ENCODE measurements at places on chromosomes 5 and 9.

DNA sequence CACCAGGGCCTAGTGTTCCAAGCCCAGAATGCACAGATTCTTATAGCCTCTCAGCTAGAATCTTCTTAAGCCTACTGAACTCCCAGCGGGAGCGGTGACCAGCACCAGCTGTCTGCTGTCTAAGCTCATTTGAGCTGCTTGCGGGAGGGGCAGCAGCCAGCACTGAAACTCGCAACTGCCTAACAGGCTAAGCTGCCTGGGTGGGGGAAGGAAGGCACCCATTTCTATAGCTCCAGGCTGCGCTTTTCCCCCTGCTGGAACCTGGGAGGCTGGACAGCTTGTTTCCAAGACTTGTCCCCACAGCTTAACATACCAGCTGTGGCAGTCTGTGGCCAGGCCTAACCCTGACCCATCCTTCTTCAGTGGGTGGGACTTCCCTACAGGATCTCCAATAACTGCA, 512.9 kb downstream of the EFNA5 start:
- no peak for DNase-seq

GRCh38 chr9:132008184-132008803, 71.4 kb downstream of the MED27 start:
- no peak for DNase-seq

GRCh38 chr9:101530076-101530711, 3.5 kb upstream of the RNF20 start:
- DNase-seq: no peak

- DNase-seq: no peak
Observed at GRCh38 chr9:108599571-108599970, 256.2 kb downstream of the ACTL7B start.

DNA sequence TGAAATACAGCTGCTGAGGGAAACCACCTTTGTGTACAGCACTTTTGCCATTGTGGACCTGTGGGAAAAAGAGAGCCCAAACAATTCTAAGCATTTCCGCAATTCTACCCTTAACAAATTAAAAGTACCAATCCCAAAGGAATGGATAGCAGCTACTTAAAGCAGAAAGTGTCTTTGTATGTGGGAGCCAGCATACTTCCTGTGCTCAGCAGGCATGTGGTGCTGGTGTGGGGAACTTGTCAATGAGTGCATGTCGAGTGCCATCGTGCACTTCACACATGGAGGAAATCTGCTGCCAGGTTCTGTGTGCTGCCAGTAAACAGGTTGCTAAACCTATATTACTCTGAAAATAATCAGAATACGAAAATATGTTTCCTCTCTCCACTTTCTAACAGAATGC, 399.0 kb downstream of the LRRC70 start:
- no peak for DNase-seq

- DNase-seq: no peak
Observed at GRCh38 chr5:14449052-14449661, 132.4 kb upstream of the OTULINL start.

- peak; percentile 26 for DNase-seq
Observed at GRCh38 chr5:66171349-66172344, 27.5 kb downstream of the SREK1 start.

GRCh38 chr9:12739014-12739652, 35.7 kb upstream of the LURAP1L start:
- DNase-seq: no peak

DNA sequence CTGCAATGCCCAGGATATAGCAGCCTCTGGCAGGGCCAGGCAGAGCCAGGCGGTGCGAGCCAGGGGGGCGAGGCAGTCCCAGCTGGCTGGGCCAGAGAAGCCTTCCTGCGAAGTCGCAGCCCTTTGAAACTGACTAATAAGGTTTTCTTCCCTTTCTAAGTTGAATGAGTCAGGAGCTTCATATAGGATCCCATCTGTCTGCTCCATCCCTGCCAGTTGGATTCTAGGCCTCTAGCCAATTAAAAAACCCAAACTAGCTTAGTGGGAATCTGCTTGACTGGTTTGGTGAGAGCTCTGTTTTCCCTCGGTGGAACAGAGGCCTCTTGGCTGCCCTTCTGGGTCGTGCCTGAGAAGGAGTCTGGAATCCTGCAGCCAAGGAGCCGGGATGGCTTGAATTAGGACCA, 70.1 kb upstream of the RAPGEF1 start:
- DNase-seq: peak; percentile 78

DNA sequence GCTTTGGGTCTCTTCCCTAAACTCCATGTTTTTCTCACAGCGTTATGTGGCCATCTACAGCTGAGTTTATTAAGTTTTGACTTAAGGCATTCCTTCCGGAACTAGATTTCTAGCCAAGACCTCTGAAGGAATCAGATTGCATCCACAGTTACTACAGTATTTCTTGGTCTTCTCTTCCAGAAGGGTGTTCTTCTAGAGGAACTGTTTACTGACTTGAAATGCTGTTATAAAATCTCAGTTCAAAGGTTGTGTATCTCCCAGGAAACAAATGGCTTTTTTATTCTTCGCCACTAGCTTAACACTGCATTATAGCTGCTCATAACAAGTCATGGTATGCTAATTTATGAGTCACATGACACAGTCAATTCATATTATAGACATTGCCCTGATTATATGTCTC, 55.3 kb upstream of the RAD23B start:
- no peak for DNase-seq

DNA sequence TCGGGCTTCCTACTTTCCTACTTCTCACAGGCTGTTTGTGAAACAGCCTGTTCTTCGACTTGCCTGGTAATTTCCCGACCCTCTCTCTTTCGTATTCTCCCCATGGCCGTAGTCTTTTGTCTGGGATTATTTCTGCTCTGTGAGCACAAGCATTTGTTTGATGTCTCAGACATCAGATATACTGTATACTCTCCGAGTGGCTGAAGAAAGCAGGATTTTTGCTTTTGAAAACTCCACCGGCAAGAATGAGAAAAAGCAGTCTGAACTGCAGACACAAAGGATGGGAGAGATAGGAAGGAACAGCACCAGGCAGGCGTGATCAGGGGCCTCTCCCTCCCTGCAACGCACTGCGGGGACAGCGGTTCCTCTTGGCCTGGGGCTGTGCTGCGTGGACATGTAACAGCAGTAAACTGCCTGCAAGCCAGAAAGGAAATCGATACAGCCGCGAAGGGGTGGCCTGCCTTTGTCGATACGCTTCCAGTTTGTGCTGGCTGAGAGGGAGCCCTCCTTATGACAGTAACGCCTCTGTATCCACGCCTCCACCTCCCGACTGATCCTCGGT, 313.9 kb upstream of the TLE4 start:
- DNase-seq: no peak

- DNase-seq: peak; percentile 25
Observed at GRCh38 chr5:28896949-28897348, 1858.6 kb upstream of the CDH9 start.

DNA sequence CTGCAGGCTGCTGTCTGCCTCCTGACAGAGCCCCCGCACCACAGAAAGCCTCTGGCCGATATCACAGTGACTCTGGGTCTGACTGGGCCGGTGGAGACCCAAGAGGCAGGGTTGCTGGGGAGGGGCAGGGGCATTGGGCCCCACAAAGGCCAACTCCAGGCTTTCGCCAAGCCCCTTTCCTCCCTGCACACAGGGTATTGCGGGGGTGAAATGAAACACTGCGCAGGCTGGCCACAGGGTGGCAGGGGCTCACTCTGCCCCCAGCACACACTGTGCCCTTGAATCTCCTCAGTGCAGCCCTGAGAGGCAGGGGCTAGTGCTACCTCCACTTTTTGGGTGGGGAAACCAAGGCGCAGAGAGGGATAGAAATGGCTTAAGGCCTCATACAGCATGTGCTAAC, 44.6 kb downstream of the BARX1 start:
- DNase-seq: no peak

GRCh38 chr5:2093859-2094615, 211.3 kb upstream of the IRX4 start:
- DNase-seq: no peak

DNA sequence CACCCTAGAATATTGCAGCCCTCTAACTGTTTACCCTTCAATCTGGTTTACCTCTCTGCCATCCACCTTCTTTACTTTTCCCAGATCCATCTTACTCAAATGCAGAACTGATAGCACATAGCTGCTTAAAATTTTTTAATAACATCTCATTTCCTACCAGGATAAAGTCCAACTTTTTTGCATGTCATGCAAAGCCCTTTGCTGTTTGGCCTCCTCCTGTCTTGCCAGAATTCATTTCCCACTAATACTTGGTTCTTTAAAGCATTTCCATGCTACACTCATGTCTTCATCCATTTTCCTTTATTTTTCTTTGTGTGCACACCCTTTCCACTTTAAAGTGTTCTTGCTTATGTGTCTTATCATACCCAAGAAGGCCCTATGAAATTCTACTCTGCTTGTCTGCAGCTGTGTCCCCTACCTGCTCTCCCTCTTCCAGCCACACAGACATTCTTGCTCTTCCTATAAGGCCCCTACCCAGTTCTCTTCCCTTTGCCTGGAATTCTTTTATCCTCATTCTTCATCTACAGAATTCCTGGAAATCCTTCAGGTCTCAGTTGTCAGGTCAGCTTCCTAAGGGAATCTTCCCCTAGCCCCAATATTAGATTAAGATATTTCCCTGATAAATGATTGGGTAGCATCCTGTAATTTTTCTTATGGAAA, 50.3 kb downstream of the TLE4 start:
- no peak for DNase-seq

GRCh38 chr5:133269691-133270090, 217.9 kb downstream of the HSPA4 start:
- DNase-seq: no peak

GRCh38 chr5:10337986-10338385, 15.5 kb upstream of the MARCHF6 start:
- DNase-seq: no peak

DNA sequence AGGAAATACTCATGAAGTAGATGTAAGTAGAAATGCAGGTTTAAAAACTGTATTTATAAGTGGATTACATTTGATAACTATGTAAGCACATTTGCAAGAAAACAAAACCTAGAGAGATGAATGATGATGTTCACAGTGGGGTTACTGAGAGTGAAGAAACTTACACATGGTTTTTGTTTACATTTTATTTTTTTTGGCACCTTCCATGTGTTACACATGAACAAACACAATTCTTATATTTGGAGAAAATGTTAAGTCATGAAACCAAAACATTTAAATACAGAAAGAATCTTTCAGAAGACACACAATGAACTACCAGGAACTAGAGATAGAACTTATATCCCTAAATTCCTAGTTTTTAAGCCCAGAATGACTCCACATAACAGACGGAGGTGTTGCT, 51.5 kb upstream of the SPATA31E1 start:
- DNase-seq: no peak

DNA sequence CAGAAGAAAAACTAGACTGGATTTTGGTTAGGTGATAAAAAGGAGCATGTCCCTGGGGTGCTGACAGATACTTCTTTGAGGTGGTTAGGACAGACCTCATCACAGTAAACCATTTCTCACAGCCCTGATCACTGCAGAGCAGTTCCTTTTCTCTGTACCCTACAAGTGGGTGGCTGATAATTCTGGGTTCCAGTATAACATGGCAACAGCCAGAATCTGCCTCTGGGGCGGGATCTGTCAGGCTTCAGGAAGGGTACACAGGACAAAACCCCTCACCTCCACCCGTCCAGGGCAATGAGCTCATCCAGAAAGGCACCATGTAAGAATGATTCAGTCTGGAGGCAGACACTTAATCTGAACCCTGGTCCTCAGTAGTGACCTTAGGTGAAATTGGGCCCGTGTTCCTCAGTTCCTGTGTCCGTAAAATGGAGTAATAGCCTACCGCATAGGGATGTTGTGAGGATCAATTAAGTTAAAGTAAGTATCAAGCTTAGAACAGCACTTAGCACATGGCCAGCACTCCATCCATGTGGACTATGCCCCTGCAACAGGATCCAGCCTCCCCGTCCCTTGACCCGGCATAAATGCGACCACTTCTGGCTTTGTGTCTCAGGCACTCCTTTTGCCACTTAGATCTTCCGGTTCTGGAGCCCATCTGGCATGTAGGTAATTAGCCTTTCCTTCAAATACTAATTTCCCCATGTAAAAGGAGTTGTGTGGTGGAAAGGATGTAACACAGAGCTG, 129.2 kb downstream of the LHFPL2 start:
- no peak for DNase-seq

- DNase-seq: no peak
Observed at GRCh38 chr5:96880444-96881164, 4.3 kb downstream of the ERAP2 start.

- no peak for DNase-seq
Observed at GRCh38 chr9:127295005-127295404, 30.4 kb downstream of the GARNL3 start.

DNA sequence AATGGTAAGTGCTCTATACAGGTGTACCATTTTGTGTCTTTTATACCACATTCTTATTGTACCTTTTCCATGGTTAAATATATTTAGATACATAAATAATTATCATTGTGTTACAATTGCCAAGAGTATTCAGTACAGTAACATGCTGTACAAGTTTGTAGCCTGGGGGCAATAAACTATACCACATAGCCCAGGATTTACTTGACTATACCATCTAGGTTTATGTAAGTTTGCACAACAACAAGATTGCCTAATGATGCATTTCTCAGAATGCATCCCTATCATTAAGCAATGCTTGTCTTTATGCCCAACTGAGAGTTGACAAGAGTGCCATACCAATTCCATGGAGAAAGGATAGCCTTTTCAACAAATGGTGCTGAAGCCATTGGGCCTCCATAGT, 136.7 kb upstream of the PJA2 start:
- DNase-seq: no peak

- DNase-seq: peak; percentile 77
Observed at GRCh38 chr9:98097836-98098235, 21.2 kb downstream of the TRIM14 start.

- DNase-seq: peak; percentile 87
Observed at GRCh38 chr5:177402271-177403043, 2.0 kb upstream of the PFN3 start.

DNA sequence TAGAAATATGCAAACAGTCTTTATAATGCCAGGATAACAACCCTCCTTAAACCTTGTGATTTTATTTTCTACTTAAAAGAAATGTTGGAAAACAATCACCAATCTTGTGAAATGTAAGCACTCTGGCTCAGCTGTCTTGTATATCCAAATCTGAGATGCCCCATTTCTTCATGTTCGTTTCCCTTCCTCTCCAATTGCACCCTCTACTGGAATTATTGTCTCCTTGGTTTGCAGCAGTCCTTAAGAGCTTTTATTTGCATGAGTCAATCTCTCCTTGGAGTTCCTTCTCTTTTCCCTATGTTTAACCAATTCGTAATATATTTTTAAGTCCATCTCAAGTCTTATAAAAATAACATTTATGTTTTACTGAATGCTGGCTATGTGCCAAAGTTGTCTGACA, 362.0 kb upstream of the CDH10 start:
- DNase-seq: peak; percentile 28

GRCh38 chr9:112093870-112094216, 81.3 kb downstream of the SUSD1 start:
- no peak for DNase-seq

- no peak for DNase-seq
Observed at GRCh38 chr9:133205996-133206931, 2.8 kb downstream of the OBP2B start.
